ENCODE measurements at places on chromosomes 3 and 15.

DNA sequence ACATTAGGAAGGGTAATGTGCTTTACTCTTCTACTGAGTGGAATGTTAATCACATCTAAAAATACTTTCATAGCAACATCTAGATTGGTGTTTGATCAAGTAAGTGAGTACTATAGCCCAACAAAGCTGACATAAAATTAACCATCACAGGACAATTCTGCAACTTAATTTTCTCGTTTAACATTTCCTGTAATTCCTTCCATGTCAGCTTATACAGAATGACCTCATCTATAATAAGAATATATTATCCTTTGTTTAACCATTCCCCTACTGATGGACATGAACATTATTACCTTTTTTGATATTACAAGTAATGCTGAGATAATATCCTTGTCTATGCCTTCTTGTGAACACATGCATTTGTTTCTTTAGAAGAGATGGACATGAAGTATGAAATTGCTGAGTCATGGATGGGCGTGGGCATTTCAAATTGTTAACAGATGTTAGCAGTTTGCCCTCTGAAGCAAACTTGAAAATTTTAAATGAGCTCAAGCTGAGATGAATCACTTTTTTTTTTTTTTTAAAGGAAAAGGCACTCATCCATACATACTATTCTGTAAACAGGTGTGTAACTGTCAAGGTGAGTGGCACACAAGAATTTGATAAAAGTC lies 85.1 kb downstream of the OXNAD1 start:
- peaks cover 16% of the 10 kb centered on the region for H3K4me1 ChIP-seq
- DNase-seq = peak; percentile 71
- H3K27ac ChIP-seq = peak overlapping the region; percentile 27
- H3K36me3 ChIP-seq = peaks cover 9% of the 10 kb centered on the region
- no peak overlapping the region for H3K4me3 ChIP-seq

- H3K27ac ChIP-seq = no peak overlapping the region
- no peaks in the 10 kb centered on the region for H3K36me3 ChIP-seq
- DNase-seq = no peak
- no peak overlapping the region for H3K4me3 ChIP-seq
Observed at GRCh38 chr3:183210862-183211341, 42.2 kb upstream of the B3GNT5 start.

DNA sequence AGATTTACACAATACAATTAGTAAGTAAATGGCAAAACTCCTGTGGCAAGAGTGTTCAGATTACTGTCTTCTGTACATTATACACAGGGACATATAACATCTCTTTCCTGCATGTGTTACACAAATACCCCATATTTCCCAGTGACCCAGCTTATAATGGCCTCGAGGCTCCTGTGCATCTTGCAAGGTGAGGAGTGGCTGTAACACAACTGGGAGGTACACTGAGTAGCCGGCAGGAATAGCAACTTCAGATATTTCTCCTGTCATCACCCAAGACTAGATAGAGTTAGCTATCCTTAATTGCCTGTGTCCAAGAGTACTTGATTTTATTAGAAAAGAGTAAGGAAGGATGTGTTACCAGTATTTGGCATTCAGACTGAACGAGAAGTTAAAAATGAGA lies 5.6 kb downstream of the GMPS start:
- H3K4me3 ChIP-seq = no peak overlapping the region
- H3K36me3 ChIP-seq = no peaks in the 10 kb centered on the region
- no peaks in the 10 kb centered on the region for H3K27me3 ChIP-seq

GRCh38 chr15:53437985-53438841 lies 321.2 kb downstream of the WDR72 start:
- H3K27me3 ChIP-seq = no peaks in the 10 kb centered on the region
- no peak overlapping the region for H3K4me3 ChIP-seq
- no peaks in the 10 kb centered on the region for H3K4me1 ChIP-seq

GRCh38 chr3:124033360-124034015 lies 41.6 kb upstream of the ROPN1 start:
- H3K4me1 ChIP-seq = peaks cover 18% of the 10 kb centered on the region
- H3K27ac ChIP-seq = peak within 1 kb of the TSS; percentile 48
- H3K4me3 ChIP-seq = peak within 1 kb of the TSS; percentile 83
- H3K36me3 ChIP-seq = no peaks in the 10 kb centered on the region

DNA sequence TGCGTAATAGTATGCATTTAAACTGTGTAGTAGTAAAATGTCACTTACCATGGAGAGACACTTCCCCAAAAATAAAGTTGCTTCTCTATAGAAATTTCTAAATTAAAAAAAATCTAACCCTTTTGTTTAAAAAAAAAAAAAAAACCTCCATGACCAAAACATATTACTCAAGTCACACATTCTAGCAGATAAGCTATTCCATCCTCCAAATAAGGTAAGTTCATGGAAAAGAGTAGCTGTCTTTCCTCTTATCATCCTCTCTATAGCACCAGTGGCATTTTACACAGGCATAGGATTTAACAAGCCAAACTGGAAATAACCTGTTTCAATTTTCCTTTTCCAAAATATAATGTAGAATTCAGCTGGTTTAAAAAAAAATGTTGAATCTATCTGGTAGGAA lies 57.4 kb downstream of the LRRFIP2 start:
- no peak for DNase-seq
- no peak overlapping the region for H3K4me3 ChIP-seq
- H3K27ac ChIP-seq = no peak overlapping the region
- H3K4me1 ChIP-seq = peaks cover 11% of the 10 kb centered on the region
- H3K27me3 ChIP-seq = no peaks in the 10 kb centered on the region

All from astrocyte (in vitro differentiated cells and primary cell).